Stimulated activated CD8-positive, alpha-beta memory T cell treated with anti-CD3 and anti-CD28 coated beads, Interleukin-4, amount 100 ng/mL, for 4 hours (primary cell): ENCODE measurements at places on chromosomes 16 and 17.

- no peak for DNase-seq
Measured at GRCh38 chr17:48910370-48910769, 2.2 kb downstream of the UBE2Z start.

DNA sequence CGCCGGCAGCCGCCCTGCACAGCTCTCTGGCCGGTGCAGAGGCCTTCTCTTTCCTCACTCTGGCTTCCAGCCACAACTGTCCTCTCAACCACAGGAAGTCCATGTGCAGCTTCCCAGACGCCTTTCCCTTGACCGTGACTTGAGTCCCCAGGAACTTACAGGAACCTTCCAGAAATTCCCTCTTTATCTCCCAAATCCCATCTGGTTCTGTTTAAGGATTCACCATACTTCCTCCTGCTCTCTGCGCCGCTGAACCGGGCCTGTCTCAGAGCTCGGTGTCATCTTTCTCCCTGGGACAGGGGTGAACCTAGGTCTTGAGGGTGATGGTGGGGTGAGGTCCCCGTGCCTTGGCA, 65.2 kb upstream of the ZNF469 start:
- no peak for DNase-seq

- DNase-seq, result no peak
Measured at GRCh38 chr16:84699147-84699711, 571 bp upstream of the USP10 start.

- no peak for DNase-seq
Measured at GRCh38 chr16:70151391-70151790, 22.2 kb upstream of the CLEC18C start.

GRCh38 chr16:50244504-50245416, 21.6 kb upstream of the ADCY7 start:
- DNase-seq, result no peak

DNA sequence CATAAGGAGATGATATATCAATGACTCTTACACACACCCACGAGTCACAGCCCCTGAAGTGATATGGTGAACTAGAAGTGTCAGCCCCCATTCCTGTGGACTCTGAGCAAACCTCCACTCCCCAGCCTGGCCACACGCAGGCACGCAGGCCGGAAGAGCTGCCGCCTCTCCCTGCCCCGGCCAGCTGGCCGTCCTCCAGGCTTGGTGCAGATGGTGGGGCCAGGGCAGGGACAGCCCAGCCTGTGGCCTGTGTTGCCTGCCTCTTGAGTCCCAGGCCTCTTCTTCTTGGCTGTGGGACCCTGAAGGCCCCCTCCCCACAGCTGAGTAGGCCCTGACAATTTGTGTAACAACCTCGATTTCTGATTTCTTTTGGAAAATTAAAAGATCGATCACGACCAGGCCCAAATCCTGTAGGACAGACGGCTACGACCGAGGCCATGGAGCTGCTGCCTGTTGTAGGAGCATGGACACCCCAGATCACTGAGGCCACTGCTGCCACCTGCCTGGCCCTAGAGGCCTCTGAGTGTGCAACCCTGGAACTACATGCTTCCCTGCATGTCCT, 10.0 kb upstream of the MPRIP start:
- DNase-seq, result no peak

DNA sequence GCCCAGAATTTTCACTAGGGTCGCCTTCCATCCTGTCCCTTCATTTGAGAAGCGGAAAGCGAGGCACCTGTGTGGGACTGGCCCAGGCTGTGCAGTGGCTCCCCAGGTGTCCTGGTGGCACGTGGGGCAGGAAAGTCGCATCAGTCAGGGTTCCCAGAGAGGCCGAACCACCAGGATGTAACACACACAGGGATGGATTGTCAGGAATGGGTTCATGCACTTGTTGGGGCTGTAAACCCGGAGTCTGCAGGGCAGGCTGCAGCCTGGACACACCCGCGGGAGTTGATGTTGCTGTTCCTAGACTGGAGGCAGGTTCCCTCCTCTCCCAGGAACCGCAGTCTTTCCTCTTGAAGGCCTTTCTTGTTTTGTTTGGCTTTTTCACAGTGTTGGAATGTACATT, 30.7 kb upstream of the RPTOR start:
- no peak for DNase-seq

GRCh38 chr16:10362077-10362863, 23.6 kb upstream of the ATF7IP2 start:
- no peak for DNase-seq

DNA sequence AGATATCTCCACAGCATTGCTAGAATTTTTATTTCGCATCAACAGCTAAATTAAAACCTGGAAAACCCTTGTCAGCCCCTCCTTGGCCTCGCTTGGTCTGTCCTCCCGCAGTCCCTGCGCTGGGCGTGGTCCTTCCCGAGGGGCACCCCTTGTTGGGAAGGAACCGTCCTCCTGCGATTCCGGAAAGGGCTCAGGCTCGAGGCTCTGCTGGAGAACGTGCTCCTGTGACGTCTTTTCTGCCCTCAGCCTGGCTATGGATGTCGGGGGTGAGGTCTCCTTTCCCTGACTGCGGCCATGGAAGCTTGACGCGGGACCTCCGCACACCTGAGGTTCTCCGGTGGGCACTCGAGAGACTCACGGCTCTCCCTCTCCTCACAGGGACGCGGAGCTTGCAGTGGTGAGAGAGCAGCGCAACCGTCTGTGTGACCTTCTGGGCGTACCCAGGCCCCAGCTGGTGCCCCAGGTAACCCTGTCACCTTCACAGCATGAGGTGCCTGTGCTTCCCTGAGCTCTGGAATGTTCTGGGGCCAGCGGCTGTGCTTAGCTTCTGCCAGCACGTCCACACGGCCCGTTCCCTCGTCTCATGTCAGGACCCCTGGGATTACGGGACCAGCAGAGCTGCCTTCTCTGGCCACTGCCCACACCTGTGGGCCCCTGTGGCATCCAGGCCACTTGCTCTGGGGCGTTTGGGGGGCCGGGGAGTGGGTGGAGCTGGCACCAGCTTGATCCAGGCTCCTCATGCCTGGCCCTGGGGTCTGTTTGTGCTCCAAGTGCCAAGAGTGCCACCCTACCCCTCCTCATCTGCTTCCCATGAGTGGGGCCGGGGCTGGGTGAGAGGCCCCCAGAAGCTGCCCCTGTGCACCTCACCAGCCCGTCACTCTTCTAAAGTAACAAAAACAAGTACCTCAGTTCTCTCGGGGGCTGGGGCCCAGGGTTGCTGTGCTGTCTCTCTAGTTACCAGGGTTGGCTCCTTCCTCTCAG, 101.5 kb upstream of the ZNF750 start:
- no peak for DNase-seq

DNA sequence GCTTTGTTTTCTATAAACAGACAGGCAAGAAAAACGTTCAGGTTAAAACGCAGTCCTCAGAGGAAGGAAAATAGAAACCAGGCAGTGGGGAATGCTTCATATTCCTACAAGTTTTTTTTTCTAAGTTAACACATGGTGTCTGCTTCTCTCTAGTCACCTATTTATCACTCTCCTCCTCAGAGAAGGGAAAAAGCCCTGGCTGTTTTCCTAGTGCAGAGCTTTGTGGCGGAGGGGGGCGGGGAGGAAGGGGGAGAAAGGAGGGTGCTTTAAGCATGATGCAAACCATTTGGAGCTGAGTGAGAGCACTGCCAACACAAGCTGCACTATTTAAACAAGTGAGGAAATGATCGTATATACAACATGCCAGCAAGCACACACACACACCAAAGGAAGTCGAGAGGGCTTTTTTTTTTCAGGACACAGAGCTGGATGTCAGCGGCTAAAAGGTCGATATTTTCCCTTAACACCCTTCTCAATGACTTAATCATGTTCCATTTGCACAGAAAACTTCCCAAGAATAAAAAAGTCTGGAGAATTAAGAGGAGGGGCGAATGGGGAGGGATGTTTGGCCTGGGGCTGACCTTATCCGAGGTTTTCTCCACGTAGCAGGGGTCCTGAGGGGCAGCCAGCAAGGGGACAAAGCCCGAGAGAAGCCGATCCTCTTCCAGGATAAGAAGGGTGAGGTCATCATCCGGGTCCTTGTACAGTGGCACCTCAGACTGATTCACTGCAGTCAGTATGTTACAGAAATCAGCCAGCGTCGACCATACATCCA, 117.4 kb downstream of the HIC1 start:
- no peak for DNase-seq

DNA sequence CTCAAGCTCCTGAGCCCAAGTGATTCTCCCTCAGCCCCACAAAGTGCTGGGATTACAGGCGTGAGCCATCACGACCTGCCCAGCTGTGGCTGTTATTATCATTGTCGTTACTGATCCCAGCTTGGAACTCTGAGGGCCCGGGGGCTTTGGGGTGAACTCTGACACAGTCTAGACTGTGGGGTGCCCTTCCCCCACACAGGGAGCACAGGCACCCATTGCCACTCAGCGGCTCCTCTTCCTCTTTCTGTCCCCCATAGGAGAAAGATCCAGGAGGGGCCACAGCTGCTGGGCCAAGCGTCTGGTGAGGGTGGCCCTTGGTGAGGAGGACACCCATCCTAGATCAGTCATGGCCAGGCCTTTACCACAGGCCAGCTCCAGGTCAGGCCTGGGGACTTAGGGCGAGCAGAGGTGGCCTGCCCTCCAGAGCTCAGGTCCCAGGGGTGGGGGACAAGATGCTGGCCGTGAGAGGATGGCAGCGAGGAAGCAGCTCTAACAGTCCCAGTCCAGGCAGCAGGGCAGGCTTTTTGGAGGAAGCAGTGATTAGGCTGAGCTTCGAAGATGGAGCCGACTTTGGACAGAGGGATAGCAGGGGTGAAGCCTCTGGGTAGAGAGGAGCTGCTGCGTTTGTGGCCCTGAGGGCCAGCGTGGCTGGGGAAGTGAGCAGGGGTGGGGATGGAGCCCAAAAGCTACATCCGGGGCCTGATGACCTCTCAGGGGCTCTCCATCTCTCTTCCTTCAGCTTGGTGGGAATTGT, 24.7 kb downstream of the TMEM235 start:
- DNase-seq, result no peak

DNA sequence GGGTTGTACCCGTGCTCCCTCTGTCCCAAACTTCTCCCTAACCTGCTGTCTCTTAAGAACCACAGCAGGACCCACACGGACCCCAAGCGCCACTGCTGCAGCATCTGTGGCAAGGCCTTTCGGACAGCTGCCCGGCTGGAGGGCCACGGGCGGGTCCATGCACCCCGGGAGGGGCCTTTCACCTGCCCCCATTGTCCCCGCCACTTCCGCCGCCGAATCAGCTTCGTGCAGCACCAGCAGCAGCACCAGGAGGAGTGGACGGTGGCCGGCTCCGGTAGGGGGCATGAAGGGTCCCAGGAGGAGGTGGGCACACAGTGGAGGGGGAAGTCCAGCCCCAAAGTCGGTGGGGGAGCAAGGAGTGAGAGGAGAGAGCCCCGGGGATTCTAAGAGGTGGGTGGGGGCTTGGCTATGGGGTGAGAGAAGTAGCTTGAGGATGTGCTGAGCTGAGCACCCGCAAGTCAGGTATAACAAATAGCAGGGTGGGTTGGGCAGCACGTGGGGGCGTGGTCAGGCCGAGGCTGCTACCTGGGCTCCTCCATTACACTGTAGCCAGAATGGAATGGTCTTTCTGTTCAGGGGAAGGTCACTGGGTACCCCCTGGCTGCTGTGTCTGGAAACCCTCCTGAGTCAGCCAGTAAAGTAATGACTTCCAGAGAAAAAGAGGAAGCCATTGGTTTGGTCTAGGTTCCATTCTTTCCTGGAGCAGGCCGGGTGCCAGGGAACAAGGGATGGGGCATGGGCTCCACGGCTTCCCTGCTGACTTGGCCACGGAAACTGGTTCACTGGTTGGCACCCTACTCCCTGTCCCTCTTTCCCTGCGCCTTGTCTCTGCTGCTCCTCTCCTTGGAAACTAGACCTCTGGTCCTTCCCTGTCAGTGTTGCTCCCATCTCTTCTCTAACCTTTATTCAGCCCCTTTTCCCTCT, 7.1 kb downstream of the PRSS53 start:
- no peak for DNase-seq

DNA sequence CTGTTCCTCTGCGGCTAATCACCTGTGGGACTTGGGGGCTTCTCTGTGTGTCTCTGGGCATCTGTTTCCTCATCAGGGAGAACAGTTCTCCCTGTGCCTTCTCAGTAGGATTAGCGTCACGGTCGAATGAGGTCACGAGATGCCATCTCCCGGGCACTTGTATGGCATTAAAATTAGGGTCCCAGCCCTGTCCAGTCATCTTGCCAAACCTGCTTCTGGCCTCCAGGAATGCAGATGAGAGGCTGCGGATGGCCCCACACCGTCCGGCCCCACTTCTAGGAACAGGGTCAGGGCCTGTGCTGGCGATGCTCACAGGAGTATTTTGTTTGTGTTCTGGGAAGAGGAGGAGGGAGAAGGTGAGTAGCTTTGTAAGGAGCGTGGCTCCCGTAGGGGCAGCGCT, 58.5 kb downstream of the OR1D5 start:
- DNase-seq, result no peak

- no peak for DNase-seq
Measured at GRCh38 chr16:20181416-20181815, 107.7 kb upstream of the GPR139 start.

DNA sequence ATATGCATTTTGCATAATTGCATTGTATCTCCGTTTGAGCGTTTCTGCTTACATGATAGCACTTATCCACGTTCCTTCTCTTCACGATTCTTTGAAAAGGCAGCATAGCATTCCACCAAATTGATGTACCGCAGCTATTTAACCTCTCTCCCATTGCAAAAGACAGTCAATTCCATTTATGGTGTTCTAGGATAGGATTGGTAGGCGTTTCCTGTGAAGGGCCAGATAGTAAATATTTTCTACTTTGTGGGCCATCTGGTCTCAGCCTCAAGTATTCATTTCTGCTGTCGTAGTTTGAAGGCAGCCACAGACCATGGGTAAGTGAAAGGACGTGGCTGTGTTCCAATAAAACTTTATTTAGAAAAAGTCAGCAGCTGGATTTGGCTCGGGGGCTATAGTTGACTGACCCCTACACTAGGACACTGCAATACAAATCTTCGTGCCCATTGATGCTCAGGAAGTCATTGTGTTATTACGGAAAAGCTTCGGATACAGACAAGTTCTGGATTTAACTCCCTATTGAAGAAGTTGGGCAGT, 10.1 kb downstream of the SNX29 start:
- no peak for DNase-seq

DNA sequence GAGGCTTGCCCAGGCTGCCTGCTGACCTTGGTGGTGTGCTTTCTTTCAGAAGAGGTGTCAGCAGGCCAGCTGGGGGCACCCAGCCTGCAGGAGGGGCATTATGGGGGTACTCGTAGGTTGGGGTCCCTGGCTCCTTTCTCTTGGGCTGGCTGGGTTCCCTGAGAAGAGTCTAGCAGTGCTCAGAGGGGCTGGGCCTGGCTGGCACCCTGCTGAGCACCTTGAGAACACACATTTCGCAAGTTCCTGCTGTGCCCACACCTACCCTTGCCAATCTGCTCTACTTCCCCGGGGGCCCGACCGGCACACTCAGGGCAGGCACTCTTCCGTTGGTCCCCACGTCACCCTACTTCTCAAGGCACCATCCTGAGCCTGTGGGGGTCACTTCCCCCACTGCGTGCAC, 5.1 kb downstream of the CEMP1 start:
- DNase-seq, result no peak

- DNase-seq, result no peak
Measured at GRCh38 chr17:79987187-79987934, 48.3 kb downstream of the TBC1D16 start.

- no peak for DNase-seq
Measured at GRCh38 chr17:19431691-19432090, 20.7 kb downstream of the RNF112 start.
